Pancreas (tissue), 10 donors: ENCODE measurements at places on chromosomes 11 and 22. TPM values are rescaled to one million over a fixed set of nuclear protein-coding genes. Genes with fewer than 3 reads are reported as not detected.

SLC25A45 gene
- polyA plus RNA-seq = 38.0 TPM

SCGB1A1 gene
- not detected for polyA plus RNA-seq

DLG2 gene
- 2.2 TPM for polyA plus RNA-seq

TESMIN gene
- polyA plus RNA-seq = 2.3 TPM

CYTH4 gene
- 2.0 TPM for polyA plus RNA-seq

PNPLA3 gene
- 0.07 TPM for polyA plus RNA-seq

PAMR1 gene
- polyA plus RNA-seq = 0.42 TPM
